ENCODE measurements at places on chromosomes 3 and 15.

- DNase-seq = peak; percentile 71
These were observed 15.2 kb downstream of the PRICKLE2 start for GRCh38 chr3:64209866-64210621.

GRCh38 chr3:54876694-54877093 is 51.2 kb downstream of the LRTM1 start:
- DNase-seq = no peak

DNA sequence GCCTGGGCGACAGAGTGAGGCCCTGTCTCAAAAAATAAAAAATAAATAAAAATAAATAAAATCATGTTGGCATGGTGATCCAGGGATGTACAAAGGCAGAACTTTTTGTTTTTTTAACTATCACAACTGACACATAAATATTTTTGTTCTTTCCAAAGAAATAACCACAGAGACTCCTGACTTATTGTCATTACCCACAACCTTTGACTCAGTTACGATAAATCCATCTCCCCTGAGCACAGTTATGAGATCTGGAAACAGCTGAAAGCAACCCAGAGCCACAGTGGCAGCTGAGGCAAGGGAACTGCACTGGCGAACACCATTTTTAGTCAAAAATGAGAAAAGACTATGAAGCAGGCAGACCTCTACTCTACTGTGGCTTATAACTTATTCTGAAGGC is 24.0 kb downstream of the OSBPL10 start:
- no peak for DNase-seq

DNA sequence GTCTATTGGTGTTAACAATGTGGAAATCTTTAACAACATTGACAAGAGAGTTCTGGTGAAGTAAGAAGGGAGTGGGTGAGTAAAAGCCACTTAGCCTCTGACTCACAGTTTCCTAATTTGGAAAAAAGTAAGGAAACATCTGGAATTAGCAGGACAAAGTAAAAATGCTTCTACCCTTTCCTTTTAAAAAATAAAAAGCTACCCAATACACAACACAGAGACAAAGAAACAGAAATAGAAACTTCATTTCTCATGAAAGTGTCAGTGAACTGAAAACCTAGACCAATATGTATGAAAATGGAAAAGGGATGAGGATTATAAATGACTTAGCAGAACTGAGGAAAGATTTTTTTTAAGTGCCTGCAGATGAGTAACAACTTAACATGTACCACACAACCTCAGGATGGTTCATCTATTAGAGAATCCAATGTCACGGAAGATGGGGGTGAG is 65.4 kb downstream of the SSR3 start:
- DNase-seq = no peak

- DNase-seq = no peak
These were observed 76.8 kb downstream of the ATP2B2 start for GRCh38 chr3:10428406-10429091.

- no peak for DNase-seq
These were observed 51.9 kb upstream of the MUC13 start for GRCh38 chr3:124986192-124987143.

Data from left ventricle myocardium inferior (tissue), 1 donor.